ENCODE measurements at places on chromosomes 2 and 18.
A peak's percentile ranks its signal among the peaks of the same experiment; 100 is the strongest.

- DNase-seq, result peak; percentile 36
Measured at GRCh38 chr2:27071990-27072830, 756 bp upstream of the OST4 start.

GRCh38 chr2:86397986-86398385, 43.2 kb upstream of the KDM3A start:
- no peak for DNase-seq

- no peak for DNase-seq
Measured at GRCh38 chr2:38158378-38159118, 82.6 kb upstream of the CYP1B1 start.

GRCh38 chr2:102724016-102724490, 37.8 kb upstream of the TMEM182 start:
- DNase-seq, result no peak

- no peak for DNase-seq
Measured at GRCh38 chr2:151437630-151438029, 27.9 kb downstream of the RIF1 start.

DNA sequence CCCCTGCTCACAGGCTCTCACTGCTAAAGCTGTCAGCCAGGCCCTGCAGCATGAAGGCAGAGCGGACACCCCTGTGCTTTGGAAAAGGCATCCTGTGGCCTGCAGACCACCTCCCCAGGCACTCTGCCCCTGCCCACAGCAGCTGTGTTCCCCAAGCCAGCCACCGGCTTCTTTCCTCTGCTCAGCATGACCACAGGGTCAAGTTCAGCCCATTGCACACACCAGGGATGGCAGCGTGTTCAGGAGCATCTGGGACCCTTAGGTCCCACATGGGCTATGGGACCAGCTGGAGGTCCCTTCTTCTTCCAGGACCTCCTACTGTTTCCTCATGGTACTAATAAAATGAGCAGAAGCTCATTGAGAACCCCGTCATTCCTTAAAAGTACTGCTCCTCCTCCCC, 118.4 kb upstream of the ACAA2 start:
- no peak for DNase-seq

DNA sequence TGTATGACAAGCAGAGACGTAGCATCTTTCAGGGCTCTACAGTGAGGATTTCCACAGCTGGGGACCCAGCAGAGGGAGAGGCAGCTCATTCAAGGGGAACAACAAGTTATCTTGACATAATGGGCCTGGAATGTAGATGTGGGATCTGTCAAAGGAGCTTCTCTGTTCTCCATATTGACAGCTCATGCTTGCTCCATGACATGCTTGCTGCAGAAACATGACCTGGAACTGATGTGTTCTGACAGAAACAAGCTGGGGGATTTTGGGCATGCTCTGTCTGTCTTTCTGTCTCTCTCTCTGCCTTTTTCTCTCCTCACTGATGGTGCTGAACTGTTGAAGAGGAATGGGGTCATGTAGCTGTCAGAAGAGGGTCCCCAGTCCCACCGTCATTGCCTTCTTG, 79.6 kb downstream of the MMADHC start:
- DNase-seq, result no peak

- DNase-seq, result no peak
Measured at GRCh38 chr2:505941-506340, 171.3 kb downstream of the TMEM18 start.

GRCh38 chr2:15636972-15637785, 45.5 kb downstream of the DDX1 start:
- DNase-seq, result peak; percentile 58

DNA sequence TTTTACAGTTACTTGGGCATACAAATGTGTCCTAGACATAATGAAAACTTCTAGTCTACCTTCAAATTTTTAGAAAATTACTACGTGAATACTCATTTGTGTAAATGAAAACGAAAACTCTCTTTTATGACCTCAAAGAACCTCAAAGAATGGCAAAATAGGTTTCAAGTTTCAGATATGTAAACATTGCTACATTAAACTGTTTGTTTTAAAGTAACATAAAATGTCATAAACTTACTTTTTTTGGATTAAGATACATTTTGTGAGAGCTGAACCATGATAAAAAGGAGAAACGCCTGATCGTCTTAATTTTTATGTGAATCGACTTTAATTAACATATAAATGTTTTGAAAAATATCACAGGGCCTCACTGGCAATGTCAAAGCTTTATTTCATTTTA, 91.4 kb downstream of the PPP1R1C start:
- DNase-seq, result no peak

- no peak for DNase-seq
Measured at GRCh38 chr2:231034291-231034882, 2.9 kb upstream of the C2orf72 start.

GRCh38 chr18:50092245-50092805, 102.6 kb downstream of the MYO5B start:
- DNase-seq, result no peak

GRCh38 chr2:42823744-42824453, 31.5 kb upstream of the HAAO start:
- DNase-seq, result no peak

- DNase-seq, result no peak
Measured at GRCh38 chr2:63425606-63426005, 162.7 kb downstream of the WDPCP start.

DNA sequence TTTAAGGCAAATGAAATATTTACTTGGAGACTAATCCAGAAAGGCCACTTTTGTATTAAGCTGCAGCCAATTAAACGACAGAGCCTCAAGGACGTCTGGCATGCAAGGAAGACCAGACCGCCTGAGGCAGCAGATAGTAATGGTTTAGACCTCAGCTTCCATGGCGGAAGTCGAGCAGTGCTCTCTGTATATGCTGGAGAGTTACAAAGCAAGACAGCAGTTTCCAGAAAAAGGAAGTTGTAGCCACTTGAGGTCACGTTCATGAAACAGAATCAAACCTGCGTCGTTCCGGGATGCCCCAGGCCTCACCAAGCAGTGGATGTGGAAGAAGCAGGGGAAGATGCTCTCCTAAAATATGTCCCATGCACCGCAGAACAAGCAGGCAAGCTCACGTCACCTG, 142.0 kb downstream of the PTGR3 start:
- no peak for DNase-seq

DNA sequence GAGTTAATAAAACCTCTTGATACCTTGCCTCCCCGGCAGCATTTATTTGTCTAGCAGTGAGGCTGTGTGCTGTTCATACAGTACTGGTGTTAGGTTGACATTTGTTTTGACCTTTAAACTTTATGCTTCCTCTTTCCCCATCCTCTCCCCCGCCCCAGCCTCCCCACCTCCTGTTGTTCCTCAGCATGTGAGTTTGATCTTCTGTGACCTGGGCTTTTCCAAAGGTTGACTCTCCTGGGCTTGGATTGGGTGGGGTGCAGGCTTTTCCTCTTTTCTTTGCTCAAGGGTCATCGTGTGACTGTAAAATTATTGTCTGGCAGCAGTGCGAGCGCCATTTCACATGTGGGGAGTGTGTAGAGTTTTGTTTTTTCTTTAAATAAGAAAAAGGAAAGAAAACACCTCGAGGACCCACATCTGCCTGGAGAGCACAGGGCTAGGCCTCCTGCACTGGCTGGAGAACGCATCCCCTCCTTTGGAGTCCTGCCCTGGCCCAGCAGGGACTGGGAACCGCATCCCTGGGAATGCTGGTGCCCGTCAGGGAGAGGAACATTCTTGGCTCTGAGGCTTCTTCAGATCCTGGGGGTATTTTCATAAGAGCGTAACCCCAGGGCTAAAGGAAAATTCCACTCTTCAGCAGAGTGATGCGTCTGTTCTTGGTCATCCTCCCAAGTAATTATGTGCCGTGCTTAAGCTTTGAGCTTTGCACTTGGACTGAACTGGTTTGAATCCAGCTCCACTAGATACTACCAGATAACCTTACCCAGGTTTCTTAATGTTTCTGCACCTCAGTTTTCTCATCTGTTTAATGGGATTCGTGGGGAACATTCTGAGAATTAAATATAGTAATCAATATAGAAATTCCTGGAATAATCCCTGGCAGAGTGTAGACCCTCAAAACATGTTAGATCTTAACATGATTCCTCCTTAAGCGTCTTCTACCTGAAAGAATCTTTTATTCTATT, 91.5 kb downstream of the SETBP1 start:
- DNase-seq, result no peak

DNA sequence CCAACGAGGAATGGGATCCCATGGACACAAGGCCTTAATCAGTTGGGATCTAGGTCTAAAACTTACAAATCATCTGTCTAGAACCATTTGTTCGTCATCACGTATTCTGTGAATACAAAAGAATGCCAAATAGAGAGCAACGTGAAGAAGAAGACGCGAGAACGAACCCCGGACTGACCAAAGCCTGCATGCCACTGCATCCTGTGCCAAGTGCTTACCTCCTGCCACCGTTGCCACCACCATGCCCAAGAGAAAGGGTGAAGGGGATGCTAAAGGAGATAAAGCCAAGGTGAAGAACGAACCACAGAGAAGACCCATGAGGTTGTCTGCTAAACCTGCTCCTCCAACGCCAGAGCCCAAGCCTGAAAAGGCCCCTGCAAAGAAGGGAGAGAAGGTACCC, 30.2 kb downstream of the ITSN2 start:
- DNase-seq, result no peak

GRCh38 chr2:128662051-128662471, 343.4 kb upstream of the HS6ST1 start:
- DNase-seq, result no peak

DNA sequence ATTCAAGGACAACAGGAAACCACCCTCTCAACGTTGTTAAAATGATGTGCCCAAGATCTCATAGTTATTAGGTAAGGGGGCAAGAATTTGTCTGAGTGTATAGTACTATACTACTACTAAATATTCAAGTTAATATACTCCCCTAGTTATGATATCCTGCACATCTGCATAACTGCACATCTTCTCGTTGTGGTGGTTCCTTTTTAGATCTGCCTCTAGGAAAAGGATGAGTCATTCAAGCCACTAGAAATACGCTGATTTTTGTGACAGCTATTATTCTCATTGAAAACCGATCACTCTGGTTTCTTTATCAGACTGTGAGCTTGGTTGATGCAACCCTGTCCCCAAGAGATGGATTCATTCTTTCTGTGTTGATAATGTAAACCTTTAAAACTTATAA, 1067.0 kb upstream of the FANCL start:
- DNase-seq, result no peak
